Adrenal gland (tissue), 19 donors: ENCODE measurements at places on chromosomes 5 and 9. TPM values are rescaled to one million over a fixed set of nuclear protein-coding genes. Genes with fewer than 3 reads are reported as not detected.

DNA sequence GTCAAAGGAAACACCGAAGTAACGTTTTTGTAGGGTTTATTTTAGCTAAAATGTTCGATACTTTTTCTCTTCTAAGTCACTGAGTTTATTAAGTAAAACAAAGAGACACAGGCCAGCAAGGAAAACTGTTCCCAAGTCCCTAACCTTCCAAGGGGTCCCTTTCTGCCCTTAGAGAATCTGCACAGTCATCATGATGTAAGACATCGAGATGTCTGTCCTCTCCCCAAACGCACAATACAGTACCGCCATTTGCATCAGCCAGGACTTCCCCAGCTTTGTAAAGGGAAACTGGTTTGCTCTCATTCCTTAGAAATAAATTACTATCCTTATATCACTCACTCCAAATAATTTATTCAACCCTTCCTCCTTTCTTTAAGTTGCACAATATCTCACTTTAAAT, 89.3 kb downstream of the MARCHF11 start:
- no peak for DNase-seq

- no peak for DNase-seq
Measured at GRCh38 chr5:170540271-170540670, 36.5 kb downstream of the KCNIP1 start.

GRCh38 chr5:169668732-169669131, 31.7 kb downstream of the DOCK2 start:
- DNase-seq, result no peak

DNA sequence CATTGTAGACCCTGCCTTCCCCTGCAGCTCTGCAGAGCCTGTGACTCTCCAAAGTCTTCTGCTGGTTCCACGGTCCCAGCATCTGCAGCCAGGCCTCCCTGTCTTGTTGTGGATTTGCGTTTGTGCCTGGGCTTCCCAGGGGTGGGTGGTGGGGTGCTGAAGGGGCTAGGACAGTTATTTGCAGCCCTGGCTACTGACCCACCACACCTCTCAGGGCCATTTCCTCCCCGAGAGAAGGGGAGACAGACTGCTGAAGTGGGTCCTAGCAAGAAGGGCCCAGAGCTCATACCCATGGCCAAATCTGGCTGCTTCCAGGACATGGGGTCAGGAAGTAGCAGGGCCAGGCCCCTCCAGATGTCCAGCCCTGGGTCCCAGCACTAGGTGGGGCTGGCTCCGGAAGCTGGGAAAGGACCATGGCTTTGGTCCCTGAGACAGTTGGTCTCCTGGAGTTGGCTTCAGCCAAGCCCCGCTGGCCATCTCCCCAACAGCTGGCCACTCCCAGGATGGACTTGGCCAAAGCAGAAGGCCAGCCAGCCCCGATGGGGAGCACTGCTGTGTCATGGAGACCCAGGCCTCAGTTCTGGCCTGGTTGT, 26.3 kb downstream of the GSN start:
- no peak for DNase-seq

DNA sequence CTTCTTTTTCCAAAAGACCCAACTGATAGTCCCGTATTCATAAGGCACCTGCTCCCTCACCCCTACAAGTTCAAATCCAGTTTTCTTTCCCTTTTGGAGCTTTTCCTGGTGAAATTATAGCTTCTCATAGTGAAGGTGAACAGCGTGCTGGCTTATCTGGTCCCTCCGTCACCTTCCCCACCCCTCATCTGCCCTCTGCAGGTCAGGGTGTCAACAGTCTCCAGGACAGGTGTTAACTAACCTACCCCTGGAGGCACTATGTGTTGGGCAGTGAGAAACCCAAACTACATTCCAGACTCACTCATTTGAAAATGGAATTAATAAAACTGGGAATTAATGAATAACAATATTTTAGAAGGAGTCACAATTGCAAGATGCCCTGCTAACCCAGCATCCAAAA, 109.0 kb upstream of the TAS2R1 start:
- DNase-seq, result no peak

DNA sequence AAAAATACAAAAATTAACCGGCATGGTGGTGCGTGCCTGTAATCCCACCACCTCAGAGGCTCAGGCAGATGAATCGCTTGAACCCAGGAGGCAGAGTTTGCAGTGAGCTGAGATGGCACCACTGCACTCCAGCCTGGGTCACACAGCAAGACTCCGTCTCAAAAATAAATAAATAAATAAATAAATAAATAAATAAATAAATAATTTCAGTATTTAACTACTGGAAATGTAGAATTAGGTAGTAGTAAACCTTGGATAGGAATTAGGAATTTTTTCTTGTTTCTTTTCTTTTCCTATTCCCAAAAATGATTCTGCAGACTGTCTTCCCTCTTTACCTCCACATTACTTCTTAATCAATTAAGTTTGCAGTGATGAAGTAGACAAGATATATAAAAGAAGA, 103.2 kb downstream of the PLK2 start:
- DNase-seq, result no peak

DNA sequence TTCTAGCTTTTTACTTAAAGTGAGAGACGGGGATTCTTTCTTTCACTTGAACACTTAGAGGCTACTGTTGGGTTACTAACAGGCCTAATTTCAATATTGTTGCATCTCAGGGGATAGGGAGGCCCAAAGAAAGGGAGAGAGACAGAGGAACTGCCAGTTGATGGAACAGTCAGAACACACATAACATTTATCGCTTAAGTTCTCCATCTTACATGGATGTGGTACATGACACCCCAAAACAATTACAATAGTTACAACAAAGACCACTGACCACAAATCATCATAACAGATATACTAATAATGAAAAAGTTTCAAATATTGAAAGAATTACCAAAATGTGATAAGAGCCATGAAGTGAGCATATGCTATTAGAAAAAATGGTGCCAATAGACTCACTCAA, 4.3 kb upstream of the RIC1 start:
- DNase-seq, result no peak

DNA sequence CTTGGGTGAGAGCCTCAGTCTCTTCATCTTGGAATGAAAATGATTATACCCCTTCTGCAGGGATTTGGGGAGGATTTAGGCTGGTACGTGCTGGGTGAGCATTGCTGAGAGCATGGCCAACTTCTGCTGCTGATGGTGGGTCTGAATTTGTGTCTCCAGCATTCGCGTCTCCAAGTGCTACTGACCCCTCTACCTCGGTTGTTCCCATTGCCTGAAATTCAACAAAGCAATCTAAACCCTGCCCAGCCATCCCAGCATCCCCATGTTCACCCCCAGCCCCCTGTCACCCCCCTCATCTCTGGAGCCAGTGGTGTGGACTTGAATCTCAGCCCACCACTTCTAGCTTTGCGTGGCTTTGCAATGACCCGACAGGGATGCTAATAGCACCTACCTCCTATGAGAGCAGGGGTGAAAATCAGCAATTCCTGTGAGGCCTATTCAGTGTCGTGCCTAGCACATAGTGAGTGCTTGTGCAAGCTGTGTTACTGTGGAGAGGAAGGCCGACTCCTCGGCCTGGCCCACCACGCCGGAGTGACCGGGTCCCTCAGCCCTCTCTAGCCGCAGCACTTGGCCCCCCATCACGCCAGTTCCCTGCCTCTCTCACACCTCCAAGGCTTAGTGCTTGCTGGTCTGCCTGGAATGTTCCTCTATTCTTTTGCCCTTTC, 43.4 kb upstream of the SH3PXD2B start:
- DNase-seq, result no peak

DNA sequence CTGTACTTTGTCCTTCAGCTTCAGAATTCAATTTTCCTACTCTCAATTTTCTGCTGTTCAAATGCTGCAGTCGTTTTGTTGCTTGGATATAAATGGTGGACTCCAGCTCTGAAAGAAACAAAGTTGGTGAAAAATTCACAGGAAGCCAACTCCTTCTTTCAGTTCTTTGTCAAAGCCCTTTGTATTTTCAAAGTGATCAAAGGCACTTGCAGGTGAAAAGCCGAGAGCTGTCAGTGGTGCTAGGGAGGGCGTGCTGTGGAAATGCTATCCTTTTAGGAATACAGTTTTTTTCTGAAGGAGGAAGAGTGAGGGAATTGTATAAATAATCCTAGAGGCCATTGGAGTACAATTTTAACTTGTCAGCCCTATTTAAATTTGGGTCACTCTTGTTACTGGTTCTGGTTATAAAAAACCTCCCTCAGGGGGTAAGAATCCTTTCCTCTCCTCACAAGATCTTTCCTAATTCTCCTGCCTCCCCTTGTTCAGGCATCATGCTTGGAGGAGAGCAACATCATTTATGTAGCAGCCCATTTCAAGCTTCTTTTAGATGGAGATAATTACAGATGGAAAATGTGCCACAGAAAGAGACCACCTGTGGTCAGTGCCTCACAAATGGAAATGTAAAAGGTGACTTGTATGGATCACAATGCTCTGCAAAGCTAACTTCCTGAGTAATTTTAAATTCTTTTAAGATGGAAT, 62.5 kb upstream of the GHR start:
- DNase-seq, result no peak

DNA sequence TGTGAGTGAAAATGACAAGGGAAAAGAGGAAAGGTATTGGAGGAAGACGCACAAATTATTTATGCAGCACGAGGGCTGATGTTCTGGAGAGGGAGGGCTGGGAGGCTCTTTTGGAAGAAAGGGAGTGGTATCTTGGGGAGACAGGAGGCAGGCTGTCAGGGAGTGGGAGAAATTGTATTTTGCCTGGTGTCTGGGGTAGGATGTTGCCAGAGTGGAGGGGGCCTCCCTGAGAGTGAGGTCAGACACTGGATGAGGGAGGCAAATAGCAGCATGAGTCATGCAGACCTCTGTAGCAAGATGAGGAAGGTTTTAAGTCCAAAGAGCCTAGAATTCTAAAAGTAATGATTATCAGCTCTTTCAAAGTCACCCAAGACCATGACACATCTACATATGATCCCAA, 158.0 kb downstream of the DMRT2 start:
- DNase-seq, result no peak

DNA sequence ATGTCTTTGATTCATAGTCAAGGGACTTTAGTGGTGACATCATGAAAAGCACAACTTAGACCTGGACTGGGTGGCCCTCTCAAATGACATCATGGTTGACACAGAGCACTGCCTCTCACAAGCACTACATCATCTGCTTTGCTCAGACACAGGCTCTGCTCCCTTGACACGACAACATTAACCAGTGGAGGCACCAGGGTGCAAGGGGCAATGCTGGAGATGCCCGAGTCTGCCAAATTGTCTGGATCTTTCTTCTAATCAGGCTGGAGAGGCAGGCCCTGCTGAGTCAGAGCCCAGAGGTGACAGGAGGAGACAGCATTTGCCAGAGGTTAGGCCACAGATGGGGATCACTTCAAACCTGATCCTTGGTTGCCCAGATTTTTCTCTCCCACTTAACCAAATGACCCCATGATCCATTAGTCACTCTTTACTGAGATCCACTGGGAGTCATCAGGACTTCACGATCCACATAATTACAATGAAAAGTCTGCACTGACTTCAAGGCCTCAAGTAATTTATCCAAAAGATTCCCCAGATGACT, 174.4 kb downstream of the SLIT3 start:
- DNase-seq, result peak; percentile 18

GRCh38 chr5:155728857-155729683, 597.9 kb upstream of the SGCD start:
- DNase-seq, result no peak

DNA sequence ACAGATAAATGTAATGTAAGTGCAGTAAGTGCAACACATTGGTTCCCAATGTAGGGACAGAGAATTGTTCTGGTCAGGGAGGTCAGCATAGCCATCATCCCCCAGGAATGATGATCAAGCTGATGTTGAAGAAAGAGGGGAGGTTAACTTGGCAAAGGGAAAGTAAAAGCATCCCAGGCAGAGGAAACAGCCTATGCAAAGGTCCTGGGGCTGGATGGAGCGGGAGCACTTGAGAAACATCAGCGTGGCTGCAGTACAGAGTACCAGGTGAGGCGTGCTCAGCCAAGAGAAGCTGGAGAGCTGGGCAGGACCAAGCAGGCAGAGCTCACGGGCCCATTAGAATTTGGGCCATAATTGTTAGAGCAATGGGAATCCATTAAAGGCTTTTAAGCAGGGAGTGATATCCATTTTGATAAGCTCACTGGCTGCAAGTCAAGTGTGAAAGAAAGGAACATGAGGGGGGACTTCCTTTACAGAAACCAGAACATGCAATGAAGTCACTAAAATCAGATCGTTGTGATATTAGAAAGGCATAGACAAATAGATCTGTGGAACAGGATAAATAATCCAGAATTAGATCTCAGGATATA, 50.1 kb upstream of the HAND1 start:
- DNase-seq, result no peak

DNA sequence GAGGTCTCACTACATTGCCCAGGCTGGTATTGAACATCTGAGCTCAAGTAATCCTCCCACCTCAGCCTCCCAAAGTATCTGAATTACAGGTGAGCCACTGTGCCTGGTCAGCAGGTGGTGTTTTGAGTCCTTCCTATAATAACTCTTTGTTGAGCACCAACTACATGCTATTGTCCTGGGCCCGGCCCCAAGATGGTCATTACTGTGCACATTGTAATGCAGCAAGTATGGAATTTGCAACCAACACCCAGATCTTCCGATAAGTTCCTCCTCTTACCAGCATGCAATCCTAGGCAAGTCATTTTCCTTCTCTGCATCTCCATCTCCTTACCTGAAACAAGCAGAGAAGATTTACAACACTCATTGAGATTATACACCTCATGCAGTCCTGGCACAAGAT, 510.3 kb upstream of the KLF4 start:
- no peak for DNase-seq

DNA sequence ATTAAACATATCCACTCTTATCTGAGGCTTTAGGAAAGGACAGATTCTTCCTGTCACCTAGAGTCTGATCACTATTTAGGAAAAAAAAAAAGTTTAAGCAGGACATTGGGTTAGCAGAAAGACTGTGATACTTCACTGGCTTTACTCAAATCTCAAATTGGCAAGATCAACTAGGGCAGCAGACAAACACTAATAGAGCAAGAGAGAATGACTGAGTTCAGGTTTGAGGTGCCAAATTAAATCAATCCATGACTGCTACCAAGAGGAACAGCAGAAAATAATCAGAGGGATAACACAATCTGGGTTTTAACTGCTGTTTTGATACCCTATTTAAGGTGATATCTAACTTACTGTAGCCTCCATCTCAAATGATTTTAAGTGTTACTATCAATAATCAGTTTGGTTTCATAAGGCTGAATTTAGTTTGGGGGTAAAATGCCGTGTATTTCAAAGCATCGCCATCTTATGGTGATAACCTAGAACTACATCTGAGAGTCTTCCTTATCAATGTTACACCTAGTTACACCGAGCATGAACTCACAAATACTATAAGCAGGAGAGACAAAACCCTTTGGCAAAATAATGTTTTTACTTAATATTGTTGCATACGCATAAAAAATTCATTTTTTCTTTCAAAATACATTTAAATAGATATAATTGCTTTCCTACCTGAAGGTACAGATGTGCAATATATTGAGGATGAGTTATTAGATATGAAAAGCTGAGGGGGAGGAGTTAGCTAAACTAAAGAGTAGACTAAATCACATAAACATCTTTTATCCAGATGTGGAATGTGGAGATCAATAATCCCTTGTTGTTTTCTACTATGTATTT, 286.4 kb upstream of the CDH12 start:
- DNase-seq, result no peak

GRCh38 chr9:109590966-109591365, 92.9 kb upstream of the PTPN3 start:
- no peak for DNase-seq

Gene IFNB1
- not detected for total RNA-seq

Gene GNA14
- total RNA-seq, result 8.7 TPM

Gene MARCOL
- total RNA-seq, result not detected

Gene ANXA2R
- total RNA-seq, result 2.7 TPM

Gene GALNT10
- total RNA-seq, result 57.7 TPM

Gene CTSV
- not detected for total RNA-seq
